ENCODE measurements at places on chromosomes 1 and 21.

DNA sequence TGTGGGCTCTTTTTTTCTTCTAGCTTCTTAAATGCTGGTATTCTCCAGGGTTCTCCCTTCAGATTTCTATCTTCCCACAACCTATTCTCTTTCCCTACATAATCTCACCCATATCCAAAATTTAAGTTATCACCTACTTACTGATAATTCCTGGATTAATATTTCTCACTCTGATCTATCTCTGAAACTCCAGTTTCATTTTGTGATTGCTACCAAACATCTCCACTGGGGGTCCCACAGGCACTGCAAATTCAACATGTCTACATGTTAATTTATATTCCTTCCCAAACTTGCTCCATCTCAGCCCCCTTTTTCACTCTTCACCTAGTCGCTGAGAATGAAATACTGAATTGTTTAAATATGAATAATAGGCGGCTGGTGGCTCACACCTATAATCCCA, 9.9 kb upstream of the C1orf141 start:
- no peak for DNase-seq

DNA sequence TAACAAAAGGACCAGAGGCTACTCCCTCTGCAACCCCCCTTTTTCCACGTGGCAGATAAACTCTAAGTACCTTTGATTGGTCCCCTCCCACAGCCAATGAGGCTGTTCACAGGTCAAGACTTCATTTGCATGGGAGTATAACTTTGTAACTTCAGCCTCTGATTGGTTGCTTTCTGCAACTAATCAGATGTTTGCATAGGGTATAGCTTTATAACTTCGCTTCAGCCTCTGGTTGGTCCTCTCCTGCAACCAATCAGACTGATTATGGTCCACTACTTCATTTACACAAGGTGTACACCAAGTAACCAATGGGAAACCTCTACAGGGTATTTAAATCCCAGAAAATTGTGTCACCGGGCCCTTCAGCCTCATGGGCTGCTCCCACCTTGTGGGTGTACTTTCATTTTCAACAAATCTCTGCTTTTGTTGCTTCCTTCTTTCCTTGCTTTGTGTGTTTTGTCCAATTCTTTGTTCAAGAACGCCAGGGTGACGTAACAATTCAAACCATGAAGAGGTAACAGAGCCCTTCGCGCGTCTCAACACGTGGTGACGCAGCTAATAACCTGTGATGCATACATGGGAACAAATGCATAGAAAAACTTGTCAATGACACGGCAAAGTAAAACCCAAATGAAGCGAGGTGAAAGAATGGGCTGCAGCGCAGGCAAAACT, 47.2 kb downstream of the VPS26C start:
- no peak for DNase-seq

- no peak for DNase-seq
Measured at GRCh38 chr1:8682573-8682972, 134.9 kb downstream of the RERE start.

DNA sequence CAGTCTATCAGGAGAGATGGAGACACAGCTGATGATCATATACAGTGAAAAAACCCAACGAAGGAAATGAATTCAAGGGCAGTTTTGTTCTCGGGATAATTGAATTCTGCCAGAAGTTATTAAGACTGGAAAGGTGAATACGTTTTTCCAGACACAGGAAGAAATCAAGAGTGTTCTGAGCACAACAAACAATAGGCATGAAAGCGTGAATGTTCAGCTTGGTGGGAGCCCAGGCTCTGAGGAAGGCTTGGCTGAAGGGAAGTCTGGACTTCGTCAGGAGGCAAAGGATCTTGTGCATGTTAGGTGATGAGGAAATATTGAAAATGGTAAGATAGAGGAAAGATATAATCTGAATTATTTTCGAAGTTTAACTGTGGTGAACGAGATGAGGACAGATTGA, 50.4 kb downstream of the CYYR1 start:
- no peak for DNase-seq
